Colonic mucosa (tissue), 4 donors: ENCODE measurements at places on chromosomes 16 and 17. TPM values are rescaled to one million over a fixed set of nuclear protein-coding genes. Genes with fewer than 3 reads are reported as not detected.

DNA sequence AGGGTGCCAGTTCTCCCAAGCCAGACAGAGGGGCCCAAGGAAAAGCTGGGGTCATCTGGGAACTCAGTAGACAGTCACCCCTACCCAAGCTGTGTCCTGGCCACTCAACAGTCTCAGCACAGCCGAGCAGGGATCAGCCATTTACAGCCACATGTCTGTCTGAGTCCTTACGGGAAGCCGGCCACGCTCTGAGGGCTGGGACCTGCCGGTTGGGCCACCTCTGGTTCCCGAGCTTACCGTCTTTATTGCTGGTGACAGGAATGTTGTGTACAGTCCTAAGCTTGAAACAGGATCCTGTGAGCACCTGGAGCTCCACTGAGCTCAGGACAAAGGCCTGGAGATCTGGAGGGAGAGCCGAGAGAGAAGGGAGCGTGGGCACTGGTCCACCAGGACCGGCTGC, 59.8 kb downstream of the TIMM22 start:
- DNase-seq: no peak
- no peaks in the 10 kb centered on the region for H3K4me1 ChIP-seq
- no peak overlapping the region for H3K4me3 ChIP-seq
- H3K36me3 ChIP-seq: peaks cover 7% of the 10 kb centered on the region
- H3K27me3 ChIP-seq: no peaks in the 10 kb centered on the region
- H3K27ac ChIP-seq: no peak overlapping the region

DNA sequence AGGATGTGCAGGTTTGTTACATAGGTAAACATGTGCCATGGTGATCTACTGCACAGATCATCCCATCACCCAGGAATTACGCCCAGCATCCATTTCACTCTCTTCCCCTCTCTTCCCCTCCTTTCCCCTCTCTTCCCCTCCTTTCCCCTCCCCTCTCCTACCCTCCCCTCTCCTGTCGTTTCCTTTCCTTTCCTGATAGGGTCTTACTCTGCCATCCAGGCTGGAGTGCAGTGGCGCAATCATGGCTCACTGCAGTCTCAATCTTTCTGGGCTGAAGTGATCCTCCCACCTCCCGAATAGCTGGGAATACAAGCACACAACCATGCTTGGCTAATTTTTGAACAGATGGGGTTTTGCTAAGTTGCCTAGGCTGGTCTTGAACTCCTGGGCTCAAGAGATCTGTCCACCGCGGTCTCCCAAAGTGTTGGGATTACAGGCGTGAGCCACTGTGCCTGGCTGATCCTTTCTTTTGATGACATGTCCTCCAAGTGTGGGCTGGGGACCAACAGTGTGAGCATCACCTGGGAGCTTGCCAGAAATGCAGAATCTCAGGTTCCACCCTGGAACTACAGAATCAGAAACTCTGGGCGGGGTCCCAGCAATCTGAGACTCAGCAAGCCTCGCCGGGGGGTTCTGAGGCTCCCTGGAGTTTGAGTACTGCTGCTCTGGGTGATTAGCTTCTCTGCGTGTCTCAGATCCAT, 10.8 kb downstream of the ATP2C2 start:
- H3K27me3 ChIP-seq: no peaks in the 10 kb centered on the region
- H3K36me3 ChIP-seq: no peaks in the 10 kb centered on the region
- H3K27ac ChIP-seq: no peak overlapping the region
- no peak overlapping the region for H3K4me3 ChIP-seq
- no peak for DNase-seq

GRCh38 chr17:65750631-65751115, 189.2 kb upstream of the AXIN2 start:
- no peak overlapping the region for H3K27ac ChIP-seq
- H3K4me3 ChIP-seq: no peak overlapping the region
- H3K27me3 ChIP-seq: no peaks in the 10 kb centered on the region

- no peaks in the 10 kb centered on the region for H3K4me1 ChIP-seq
- no peaks in the 10 kb centered on the region for H3K36me3 ChIP-seq
- no peak overlapping the region for H3K27ac ChIP-seq
- H3K27me3 ChIP-seq: no peaks in the 10 kb centered on the region
- no peak overlapping the region for H3K4me3 ChIP-seq
- DNase-seq: no peak
These were observed 133.6 kb downstream of the HS3ST3B1 start for GRCh38 chr17:14434506-14434905.

DNA sequence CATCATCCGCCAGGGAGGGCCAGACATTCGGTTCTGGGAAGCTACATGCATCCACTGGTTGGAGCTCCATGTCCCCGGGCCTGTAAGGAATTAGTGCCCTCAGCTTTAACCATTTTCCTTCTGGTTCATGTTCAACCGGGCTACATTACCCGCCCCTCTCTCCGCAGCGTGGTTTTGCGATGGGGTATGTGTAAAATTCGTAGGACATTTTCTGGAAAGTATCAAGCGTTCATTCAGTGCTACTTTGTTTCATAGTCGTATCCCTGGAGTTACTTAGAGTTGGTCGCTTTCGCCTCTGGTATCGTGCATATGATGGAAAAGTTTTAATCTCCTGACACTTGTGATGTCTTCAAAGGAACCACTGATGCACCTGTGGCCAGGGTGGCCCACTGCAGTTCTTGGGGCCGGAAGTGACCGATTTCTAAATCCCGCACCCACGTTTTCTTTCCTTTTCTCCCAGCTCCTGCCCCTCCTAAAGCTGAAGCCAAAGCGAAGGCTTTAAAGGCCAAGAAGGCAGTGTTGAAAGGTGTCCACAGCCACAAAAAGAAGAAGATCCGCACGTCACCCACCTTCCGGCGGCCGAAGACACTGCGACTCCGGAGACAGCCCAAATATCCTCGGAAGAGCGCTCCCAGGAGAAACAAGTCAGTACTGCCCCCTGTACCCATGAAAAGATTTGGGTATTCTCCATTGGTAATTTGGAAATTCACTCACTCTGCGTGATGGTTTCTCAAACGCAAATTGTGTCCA, 637 bp downstream of the RPL23A start:
- H3K36me3 ChIP-seq: peaks cover 12% of the 10 kb centered on the region
- peaks cover 18% of the 10 kb centered on the region for H3K4me1 ChIP-seq
- peak overlapping the region; percentile 71 for H3K27ac ChIP-seq
- peaks cover 11% of the 10 kb centered on the region for H3K27me3 ChIP-seq
- peak overlapping the region; percentile 70 for H3K4me3 ChIP-seq
- no peak for DNase-seq

- no peak overlapping the region for H3K4me3 ChIP-seq
- DNase-seq: no peak
- no peaks in the 10 kb centered on the region for H3K27me3 ChIP-seq
- no peaks in the 10 kb centered on the region for H3K4me1 ChIP-seq
- no peak overlapping the region for H3K27ac ChIP-seq
- no peaks in the 10 kb centered on the region for H3K36me3 ChIP-seq
These were observed 311.0 kb upstream of the TNRC6C start for GRCh38 chr17:77647531-77647930.

The DPEP3 gene
- not detected for total RNA-seq

The OR4D1 gene
- total RNA-seq: not detected

The HES7 gene
- not detected for total RNA-seq

The CPNE7 gene
- total RNA-seq: 1.6 TPM

The PRSS33 gene
- not detected for total RNA-seq

The KRTAP2-3 gene
- total RNA-seq: not detected
